ENCODE measurements at places on chromosomes 5 and 9.

GRCh38 chr5:13843175-13843846 lies 101.2 kb downstream of the DNAH5 start:
- no peak for DNase-seq

DNA sequence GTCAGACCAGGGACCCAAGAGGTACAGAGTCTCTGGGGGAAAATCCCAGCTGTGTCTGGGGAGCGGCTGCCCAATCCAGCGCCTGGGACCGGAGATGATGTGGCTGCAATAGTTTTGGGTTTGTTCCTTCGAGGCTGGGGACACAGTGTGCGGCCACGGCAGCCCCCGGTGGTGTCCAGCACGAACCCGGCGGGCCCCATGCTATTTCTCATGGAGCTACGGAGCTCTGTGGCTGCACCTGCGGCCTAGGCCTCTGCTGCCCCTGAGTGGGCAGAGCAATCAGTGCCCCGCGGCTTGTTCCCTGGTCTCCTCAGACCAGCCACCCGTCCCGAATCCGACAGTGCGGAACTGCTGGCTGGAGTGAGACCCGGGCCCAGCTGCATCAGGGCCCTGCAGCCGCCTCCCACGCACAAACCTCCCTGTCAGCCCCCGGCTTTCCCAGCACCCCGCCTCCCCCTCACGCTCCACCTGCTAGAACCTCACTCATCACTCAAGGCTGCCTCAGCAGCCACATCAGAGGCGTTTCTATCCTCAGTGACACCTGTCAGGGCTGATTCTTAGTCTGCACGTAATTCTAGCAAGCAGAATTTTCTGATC lies 29.0 kb downstream of the SARDH start:
- DNase-seq = no peak

- DNase-seq = no peak
Observed at GRCh38 chr5:148060309-148060708, 3.5 kb upstream of the SPINK5 start.

- DNase-seq = no peak
Observed at GRCh38 chr5:136094913-136095641, 37.6 kb upstream of the SMAD5 start.

DNA sequence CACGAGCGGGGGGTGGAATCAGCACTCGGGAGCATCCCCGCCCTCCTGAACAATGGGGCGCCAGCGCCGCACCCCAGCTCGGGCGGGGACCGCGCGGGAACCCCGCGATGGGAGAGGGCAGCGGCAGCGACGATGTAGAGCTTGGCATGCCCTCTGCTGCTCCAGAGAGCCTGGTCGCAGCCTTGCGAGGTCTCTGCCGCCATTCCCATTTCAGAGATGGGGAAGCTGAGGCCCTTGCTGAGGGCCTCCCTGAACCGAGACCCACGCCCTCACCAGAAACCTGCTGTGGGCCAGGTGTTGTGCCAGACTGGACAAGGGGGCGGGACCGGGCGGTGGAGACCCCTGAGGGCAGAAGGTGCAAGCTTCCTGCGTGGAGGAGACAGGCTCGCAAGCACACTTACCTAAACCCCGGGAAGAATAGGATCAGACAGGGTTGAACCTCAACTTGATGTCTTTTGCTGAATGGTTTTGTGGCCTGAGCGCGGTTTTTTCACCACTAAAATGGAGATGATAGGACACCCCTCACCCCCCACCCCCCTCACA lies 647 bp upstream of the MEGF9 start:
- DNase-seq = no peak

- no peak for DNase-seq
Observed at GRCh38 chr9:134059661-134060395, 8.0 kb downstream of the BRD3 start.

GRCh38 chr9:89984214-89984613 lies 379.4 kb downstream of the GADD45G start:
- DNase-seq = no peak

GRCh38 chr9:88766778-88767503 lies 224.3 kb upstream of the S1PR3 start:
- DNase-seq = no peak

DNA sequence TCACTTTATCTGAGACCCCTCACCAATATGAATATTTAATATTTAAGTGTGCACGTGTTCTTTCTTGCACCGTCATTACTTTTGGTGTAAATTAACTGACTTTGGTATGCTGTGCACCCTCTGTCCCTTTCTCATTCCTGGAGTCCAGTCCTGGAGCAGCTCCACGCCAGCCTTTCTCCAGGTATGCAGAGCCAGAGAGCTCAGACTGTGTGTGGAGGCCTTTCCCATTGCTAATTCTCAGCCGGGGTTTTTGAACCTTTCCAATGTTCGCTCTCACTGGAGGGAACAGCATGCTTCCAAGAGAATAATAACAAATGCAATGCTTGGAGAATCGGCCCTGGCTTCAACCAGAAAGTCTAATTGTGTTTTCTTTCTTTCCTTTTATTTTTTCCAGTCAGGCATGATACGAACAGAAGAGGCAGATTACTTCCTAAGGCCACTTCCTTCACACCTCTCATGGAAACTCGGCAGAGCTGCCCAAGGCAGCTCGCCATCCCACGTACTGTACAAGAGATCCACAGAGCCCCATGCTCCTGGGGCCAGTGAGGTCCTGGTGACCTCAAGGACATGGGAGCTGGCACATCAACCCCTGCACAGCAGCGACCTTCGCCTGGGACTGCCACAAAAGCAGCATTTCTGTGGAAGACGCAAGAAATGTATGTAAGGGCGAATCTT lies 41.7 kb downstream of the ADAMTS16 start:
- no peak for DNase-seq

DNA sequence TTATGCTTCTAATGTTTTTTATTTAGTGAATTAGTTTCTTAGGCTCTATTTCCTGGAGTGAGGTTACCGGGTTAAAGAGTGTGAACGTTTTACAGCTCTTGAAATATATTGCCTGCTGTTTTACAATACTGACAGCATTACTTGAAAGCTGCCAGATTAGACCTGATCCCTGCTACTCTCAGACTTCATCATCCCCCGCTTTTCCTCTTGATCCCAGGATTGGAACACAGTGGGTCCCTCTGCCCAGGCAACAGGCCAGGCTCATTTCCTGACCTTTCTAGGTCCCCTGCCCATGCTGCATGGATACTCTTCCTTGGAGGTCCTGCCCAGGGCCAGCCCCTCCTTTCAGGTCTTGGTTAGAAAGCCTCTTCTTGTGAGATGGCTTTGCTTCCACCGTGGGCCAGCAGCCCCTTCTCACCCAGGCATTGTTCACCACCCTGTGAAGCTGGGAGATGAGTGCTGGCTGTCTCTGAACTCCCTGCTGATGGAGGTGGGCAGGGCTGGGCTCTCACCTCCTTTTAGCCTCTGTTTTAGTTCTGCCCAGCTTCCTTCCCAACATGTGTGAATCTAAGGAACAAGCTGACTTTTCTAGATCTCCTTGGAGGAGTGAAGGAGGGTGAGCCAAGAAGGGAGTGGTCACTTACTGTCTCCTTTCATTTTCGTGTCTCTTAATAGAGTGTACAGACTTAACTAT lies 15.5 kb upstream of the FAM120AOS start:
- DNase-seq = no peak

DNA sequence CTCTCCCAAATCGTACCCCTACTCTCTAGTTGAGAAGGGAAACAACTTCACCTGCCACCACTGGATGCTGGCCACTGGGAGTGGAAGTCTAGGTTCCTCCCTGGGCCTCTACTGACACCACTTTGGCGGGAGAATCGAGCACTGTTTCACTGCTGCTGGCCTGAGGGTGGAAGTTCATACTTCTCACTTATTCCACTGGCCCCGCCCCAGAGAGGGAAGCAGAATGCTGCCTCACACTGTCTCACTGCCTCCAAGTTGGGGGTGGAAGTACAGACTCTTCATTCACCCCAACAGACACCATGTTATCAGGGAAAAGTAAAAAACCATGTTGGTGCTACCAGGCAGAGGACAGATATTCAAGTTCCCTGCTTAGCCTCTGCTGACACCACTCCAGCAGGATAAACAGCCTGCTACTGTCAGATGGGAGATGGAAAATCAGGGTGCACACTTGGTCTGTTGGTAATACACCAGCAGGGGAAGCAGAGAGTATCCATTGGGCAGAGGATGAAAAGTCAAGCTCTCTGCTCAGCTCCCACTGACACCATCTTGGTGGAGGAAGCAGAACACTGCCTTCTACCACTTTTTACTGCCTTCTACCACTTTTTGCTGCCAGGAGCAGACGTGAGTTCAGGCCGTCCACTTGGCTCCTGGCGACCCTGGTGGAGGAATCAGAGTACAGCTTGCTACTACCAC lies 159.4 kb downstream of the SIL1 start:
- DNase-seq = no peak

DNA sequence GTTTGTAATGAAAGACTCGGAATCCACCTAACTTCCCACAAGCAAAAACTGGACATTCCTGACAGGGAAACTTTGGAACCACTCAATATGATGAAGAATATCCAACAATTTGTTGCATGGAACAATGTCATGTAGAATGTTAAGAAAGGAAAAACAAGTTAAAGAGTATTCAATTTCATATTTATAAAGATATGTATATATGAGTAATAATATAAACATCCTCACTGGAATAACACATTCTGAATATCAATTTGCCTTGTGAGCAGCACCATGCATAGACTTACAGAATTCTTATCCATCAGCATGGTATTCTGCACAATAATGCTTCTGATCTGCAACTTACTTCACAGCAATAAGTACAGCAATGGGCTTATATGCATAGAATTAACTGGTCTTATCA lies 650.3 kb downstream of the SEMA5A start:
- DNase-seq = no peak

DNA sequence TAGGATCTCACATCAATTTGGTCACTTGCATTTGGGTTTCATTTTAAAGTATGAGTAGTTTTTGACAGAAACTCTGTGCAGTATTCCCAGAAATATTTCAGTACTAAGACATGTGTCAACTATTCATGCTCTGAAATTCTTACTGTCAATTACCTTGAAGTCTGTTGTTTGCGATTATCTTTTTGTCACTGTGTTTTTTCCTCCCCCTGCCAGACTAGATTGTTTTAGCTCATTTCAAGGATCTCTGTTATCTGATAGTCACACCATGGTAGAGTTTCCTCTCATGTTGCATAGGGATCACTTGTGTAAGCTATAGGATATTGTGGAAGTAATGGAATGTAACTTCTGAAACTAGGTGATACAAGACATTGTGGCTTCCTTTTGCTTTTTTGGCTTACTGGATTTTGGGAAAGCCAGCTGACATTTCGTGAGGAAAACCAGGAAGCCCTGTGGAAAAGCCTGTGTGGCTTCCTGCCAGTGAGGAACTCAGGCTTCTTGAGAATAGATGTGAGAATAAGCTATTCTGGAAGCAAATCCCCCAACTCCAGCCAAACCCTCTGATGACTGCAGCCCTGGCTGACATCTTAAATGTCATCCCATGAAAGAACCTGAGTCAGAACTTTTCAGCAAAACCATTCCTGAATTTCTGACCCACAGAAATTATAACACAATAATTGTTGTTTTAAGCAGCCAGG lies 122.2 kb downstream of the FGF10 start:
- DNase-seq = no peak

DNA sequence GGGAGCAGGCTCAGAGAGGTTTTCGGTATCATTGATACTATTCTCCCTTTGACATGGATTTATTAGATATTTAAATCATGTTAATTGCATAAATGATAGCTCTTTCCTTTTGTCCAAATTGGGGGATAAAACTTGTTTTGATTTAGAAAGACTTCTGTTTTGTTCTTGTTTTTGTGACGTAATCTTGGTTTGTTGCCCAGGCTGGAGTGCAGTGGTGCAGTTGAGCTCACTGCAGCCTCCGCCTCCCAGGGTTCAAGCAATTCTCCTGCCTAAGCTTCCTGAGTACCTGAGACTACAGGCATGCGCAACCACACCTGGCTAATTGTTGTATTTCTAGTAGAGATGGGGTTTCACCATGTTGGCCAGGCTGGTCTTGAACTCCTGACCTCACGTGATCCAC lies 7.1 kb downstream of the MAT2B start:
- no peak for DNase-seq

DNA sequence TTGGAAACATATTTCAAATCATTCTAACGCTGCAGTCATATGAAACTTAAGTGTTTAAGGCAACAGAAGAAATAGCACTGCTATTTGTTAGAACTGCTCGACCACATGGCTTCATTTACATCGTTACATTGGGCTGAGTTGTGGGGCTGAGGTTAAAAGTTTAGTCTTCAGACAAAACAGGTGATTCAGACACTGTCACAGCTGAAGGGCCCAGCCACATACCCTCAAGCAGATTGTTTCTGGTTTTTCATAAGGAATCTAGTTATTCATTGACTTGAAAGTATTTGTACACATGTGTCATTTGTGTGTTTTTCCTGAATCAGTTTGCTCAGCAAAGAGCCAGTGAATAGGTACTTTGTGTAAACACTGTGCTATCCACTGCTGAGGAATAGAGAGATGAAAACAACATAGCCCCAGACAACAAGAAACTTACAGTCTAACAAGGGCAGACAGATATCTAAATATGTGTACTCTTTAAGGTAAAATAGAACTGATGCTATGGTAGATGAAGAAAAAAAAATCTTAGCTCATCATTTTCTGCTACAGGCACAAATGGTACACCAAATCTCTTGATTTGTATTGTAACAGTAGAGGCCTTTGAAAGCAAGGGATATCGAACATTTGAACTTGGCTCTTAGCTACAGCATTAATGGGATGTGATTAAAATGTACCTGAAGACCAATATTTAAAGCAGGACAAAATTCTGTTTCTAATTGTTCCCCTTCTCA lies 357.6 kb upstream of the RPS23 start:
- no peak for DNase-seq

DNA sequence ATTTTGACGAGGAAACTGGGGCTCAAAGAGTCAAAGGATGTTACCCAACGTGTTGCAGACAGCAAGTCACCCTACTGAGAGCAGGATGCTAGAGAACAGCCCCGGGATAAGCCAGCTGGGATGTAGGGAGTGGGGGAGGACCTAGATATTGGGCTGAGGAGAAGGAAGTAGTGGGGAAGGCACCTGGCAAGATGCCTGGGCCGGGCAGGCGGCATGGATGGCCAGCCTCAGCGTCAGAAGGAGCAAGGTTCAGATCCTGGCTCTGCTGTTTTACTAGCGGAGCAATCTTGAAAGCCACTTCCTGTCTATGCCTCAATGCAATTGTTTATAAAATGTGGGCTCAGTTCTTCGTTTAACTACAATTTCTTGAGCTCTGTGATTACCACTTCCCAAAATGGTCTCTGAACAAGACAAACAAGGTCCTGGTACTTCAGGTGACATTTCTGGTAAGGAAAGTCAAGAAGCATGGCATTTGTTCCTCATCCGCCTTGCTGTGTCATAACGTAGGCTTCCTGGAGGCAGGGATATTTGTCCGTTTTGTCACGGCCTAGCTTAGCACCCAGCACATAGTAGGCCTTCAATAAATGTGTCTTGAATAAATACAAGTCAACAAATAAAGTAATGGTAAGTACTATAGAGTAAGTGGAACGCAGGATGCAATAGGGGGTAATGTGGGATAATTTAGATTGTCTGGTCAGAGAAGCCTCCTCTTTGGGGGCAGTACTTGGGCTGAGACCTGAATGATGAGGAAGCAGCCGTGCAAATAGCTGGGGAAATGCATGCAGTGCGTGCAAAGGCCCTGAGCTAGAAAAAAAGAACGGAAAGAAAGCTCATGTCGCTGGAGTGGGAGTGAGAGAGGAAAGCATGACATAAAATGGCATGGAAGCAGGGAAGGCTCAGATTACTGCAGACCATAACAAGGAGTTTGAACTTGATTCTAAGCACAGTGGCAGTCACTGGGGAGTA lies 70.5 kb downstream of the SMIM23 start:
- DNase-seq = no peak
